Kidney (tissue), 22 donors: ENCODE measurements at places on chromosomes 5 and 9. TPM values are rescaled to one million over a fixed set of nuclear protein-coding genes. Genes with fewer than 3 reads are reported as not detected.

The ADAMTS19 gene
- 0.73 TPM for polyA plus RNA-seq

The PROB1 gene
- 1.5 TPM for polyA plus RNA-seq

The NR5A1 gene
- polyA plus RNA-seq, result not detected

The RC3H2 gene
- polyA plus RNA-seq, result 9.8 TPM

The HMMR gene
- 0.58 TPM for polyA plus RNA-seq

The APBA1 gene
- 1.3 TPM for polyA plus RNA-seq

The FYB1 gene
- 2.3 TPM for polyA plus RNA-seq

The SPATA31A3 gene
- polyA plus RNA-seq, result not detected

The PCDH12 gene
- 7.4 TPM for polyA plus RNA-seq

The IER5L gene
- 18.0 TPM for polyA plus RNA-seq

The UAP1L1 gene
- polyA plus RNA-seq, result 14.4 TPM

The BARHL1 gene
- polyA plus RNA-seq, result not detected

The PFN3 gene
- not detected for polyA plus RNA-seq

The GABRA6 gene
- polyA plus RNA-seq, result not detected

The VLDLR gene
- 8.6 TPM for polyA plus RNA-seq

The SHOC1 gene
- polyA plus RNA-seq, result 2.5 TPM

The FCN2 gene
- 2.8 TPM for polyA plus RNA-seq

The TAS2R1 gene
- not detected for polyA plus RNA-seq

The SLC4A9 gene
- 29.9 TPM for polyA plus RNA-seq

The TCF7 gene
- 1.2 TPM for polyA plus RNA-seq

The MEIKIN gene
- polyA plus RNA-seq, result not detected

The OCLN gene
- polyA plus RNA-seq, result 13.5 TPM

The CNOT6 gene
- 5.9 TPM for polyA plus RNA-seq

The MSX2 gene
- polyA plus RNA-seq, result 0.37 TPM

The OR1Q1 gene
- not detected for polyA plus RNA-seq

The TNFSF15 gene
- polyA plus RNA-seq, result 1.4 TPM

The RLN2 gene
- 3.5 TPM for polyA plus RNA-seq

The C5orf58 gene
- not detected for polyA plus RNA-seq

The C5orf46 gene
- polyA plus RNA-seq, result not detected

The PTAR1 gene
- polyA plus RNA-seq, result 7.7 TPM

The CARD6 gene
- polyA plus RNA-seq, result 3.0 TPM

The ARID3C gene
- polyA plus RNA-seq, result not detected

The QRFP gene
- not detected for polyA plus RNA-seq

The RASA1 gene
- polyA plus RNA-seq, result 9.9 TPM

The PCDHGC5 gene
- polyA plus RNA-seq, result not detected

The SV2C gene
- not detected for polyA plus RNA-seq

The SPATA31E1 gene
- not detected for polyA plus RNA-seq

The NKD2 gene
- 7.9 TPM for polyA plus RNA-seq

The CCL21 gene
- 42.8 TPM for polyA plus RNA-seq

The SVEP1 gene
- polyA plus RNA-seq, result 1.1 TPM

The TRIM7 gene
- 5.7 TPM for polyA plus RNA-seq

The PCDHA5 gene
- polyA plus RNA-seq, result not detected
